CD4-positive, alpha-beta memory T cell (primary cell): ENCODE measurements at places on chromosomes 5 and 9.
A peak's percentile ranks its signal among the peaks of the same experiment; 100 is the strongest.

DNA sequence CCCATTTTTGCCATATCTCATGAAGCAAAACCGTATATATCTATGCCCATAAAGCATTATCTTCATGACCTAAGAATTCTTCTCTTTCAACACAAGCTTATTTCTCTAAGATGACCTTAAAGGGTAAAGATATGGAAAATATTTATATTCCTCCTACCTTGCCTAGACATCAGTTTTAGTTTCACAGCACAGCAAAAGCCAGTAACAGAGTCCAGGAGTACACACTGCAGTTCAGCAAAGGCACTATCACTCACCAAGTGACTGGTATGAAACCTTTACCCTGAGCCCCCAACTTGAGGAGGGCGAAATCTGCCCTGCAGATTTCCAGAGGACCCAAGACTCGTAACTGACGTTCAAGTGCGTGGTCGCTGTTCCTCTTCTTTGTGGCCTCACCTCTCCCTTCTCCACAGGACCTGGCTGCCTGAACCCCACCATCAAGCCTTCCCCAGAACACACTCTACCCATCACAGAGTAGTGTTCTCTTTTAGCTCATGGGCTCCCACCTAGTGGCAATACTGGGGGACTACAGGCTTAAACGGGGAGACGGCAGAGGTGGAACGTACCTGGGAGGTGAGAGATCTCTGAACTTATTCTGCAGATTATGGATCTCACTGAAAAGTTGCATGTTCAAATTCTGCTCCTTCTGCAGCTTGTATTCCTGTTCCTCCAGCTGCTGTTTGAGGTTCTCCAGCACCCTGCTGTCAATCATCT lies 141.0 kb downstream of the CDK5RAP2 start:
- DNase-seq: no peak

GRCh38 chr5:114054594-114054993 lies 307.3 kb upstream of the KCNN2 start:
- DNase-seq: no peak

- DNase-seq: no peak
These were observed 303.6 kb upstream of the ZNF608 start for GRCh38 chr5:125049721-125050702.

GRCh38 chr5:32276173-32276853 lies 36.4 kb downstream of the MTMR12 start:
- DNase-seq: peak; percentile 22

GRCh38 chr5:36236801-36237200 lies 4.9 kb downstream of the NADK2 start:
- DNase-seq: no peak

DNA sequence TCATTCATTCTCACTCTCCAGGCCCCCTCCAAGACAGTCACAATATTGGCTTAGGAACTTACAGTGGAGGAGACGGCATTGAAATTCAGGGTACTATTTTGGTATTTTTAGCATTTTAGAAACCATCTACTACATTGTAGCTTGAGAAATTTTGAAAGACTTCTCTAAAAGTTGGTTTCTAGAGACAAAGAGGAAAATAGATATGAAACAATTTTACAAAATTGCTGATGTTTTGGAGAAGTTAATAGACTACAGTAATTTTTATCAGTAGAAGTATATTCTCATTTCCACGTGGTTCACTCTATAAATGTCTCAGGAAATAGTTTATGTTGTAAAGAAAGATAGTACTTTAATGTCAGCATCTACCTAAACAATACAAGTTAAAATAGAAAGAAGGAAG lies 63.2 kb upstream of the ZSWIM6 start:
- DNase-seq: no peak

DNA sequence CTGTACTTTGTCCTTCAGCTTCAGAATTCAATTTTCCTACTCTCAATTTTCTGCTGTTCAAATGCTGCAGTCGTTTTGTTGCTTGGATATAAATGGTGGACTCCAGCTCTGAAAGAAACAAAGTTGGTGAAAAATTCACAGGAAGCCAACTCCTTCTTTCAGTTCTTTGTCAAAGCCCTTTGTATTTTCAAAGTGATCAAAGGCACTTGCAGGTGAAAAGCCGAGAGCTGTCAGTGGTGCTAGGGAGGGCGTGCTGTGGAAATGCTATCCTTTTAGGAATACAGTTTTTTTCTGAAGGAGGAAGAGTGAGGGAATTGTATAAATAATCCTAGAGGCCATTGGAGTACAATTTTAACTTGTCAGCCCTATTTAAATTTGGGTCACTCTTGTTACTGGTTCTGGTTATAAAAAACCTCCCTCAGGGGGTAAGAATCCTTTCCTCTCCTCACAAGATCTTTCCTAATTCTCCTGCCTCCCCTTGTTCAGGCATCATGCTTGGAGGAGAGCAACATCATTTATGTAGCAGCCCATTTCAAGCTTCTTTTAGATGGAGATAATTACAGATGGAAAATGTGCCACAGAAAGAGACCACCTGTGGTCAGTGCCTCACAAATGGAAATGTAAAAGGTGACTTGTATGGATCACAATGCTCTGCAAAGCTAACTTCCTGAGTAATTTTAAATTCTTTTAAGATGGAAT lies 62.5 kb upstream of the GHR start:
- DNase-seq: no peak

DNA sequence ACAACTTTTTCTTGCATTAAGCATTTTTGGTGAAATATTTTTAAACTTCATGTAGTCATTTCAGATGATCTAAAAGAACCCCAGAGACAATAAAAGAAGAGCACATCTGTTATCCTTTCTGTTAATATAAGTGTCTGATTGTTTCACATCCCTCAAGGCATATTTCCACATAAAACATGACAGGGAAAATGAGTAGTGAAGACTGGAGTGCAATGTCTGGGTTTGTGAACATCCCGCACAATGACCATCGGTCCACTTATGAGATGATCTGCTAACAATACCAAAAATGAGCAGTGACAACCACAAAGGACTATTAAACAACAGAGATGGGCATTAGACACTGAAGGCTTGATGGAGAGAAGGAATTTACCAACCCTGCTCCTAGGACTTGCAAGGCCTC lies 209.1 kb downstream of the NR2F1-AS1 start:
- DNase-seq: no peak

- DNase-seq: no peak
These were observed 6.6 kb upstream of the PRKACG start for GRCh38 chr9:69020301-69021145.

- DNase-seq: no peak
These were observed 55.1 kb upstream of the PRLR start for GRCh38 chr5:35285435-35285834.

GRCh38 chr5:152608458-152608857 lies 203.4 kb upstream of the NMUR2 start:
- no peak for DNase-seq

- no peak for DNase-seq
These were observed 127.5 kb upstream of the WWC1 start for GRCh38 chr5:168163966-168164365.

DNA sequence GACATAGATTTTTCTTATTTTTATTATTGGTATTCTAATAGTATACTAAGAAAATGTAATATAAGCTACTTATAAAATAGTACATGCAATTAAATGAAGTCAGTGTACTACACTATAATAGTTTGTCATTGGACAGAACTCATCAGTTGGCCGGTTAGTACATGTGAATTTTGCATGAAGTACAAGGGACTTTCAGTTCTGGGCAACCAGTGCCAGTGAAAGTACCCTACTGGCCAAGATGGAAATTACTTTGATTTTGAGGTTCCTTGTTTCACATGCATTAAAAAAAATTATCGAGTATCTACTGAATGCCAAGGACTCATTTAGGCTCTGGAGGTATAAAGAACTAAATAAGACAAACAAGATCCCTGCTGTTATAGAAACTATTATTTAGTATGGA lies 213.4 kb upstream of the ELL2 start:
- no peak for DNase-seq

- DNase-seq: no peak
These were observed 207.9 kb downstream of the CNTLN start for GRCh38 chr9:17342696-17343095.

GRCh38 chr9:108663422-108663821 lies 192.4 kb downstream of the ACTL7B start:
- DNase-seq: no peak

- DNase-seq: no peak
These were observed 59.1 kb upstream of the SH3GL2 start for GRCh38 chr9:17519761-17520160.

DNA sequence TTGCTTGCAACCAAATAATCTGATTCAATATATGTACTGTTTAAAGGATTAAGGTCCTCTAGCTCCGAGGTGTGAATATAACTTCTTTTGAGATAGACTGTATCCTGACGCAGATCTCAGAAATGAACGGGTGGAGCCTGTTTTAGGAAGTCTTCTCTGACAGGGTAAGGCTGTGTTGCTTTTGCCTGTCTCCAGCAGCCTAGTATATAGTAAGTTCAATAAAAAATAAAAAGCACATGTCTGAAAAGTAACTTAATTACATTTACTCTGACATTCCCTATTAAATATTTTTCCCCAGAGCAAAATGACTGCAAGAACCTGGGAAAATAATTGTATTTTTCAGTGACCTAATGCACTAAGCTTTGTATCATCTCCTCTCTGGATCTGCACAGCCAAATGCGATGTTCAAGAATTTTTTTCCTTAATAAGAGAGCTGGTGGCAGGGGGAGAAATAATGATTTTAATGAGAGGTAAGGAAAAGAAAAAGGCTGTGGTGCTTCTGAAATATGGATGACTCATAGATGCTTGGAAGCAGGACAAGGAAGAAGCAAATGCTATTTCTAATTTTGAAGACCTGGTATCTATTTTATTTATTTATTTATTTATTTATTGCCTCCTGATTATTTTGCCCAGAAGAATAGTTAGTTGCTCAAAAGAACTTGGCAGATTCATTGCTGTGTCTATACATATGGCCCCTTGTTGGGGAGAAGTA lies 7.3 kb downstream of the PPP3R2 start:
- no peak for DNase-seq

DNA sequence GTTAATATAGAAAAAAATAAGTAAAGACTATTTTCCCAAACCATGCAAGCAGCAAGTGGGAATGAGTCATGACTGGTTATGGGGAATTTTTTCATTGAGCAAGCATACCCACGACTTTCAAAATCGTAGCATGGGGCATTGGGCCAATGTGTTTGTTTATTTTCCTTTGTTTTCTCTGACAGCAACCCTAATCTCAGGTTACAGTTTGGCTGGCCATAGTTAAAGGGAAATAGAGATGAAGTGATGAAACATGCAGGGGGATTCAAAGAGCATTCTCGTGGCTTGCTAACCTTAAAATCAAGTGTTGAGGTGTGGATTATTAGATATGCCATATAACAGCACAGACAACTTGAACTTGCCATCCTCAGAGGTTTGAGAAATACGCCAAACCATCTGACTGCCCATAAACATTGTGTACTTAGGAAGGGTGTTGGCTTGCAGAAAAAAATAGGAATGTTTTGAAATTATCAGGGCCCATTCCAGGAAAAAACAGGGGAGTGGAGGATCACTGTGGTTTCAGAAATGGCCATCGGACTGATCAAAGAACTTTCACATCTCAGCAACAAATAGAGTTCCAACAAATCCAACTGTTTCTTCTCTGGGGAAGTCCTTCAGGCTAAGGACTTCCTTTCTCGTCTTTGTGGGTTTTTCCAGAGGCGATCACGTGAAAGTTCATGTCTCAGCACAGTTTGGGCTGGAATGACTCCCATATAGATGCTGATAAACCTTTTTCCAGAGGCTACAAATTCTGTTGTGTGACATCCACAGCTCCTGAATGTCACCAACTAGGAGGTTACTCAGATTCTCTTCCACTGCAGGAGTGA lies 259.1 kb downstream of the SYK start:
- no peak for DNase-seq

- DNase-seq: no peak
These were observed 43.4 kb upstream of the NREP start for GRCh38 chr5:111800351-111800750.

GRCh38 chr5:170697031-170697430 lies 86.5 kb upstream of the GABRP start:
- DNase-seq: no peak

DNA sequence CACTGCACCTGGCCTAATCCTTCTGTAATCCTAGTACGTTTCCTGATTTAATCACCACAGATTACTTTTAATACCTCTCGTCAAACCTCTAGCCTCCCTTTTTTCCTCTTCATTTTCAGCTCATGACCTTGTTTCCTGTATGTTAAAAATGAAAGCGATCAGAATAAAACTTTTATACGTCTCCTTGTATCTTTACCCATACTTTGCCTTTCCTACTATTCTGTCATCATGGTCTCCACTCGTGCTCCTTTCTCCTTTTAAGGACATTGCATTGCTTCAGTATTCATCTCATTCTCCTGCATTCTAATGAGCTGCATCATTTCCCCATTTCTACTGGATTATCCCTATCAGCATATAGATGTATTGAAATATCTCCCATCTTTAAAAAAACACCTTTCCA lies 8.5 kb downstream of the CDC42SE2 start:
- DNase-seq: no peak

GRCh38 chr5:158384535-158385481 lies 525.9 kb upstream of the CLINT1 start:
- DNase-seq: no peak

GRCh38 chr5:60183881-60184280 lies 290.4 kb upstream of the PDE4D start:
- no peak for DNase-seq

DNA sequence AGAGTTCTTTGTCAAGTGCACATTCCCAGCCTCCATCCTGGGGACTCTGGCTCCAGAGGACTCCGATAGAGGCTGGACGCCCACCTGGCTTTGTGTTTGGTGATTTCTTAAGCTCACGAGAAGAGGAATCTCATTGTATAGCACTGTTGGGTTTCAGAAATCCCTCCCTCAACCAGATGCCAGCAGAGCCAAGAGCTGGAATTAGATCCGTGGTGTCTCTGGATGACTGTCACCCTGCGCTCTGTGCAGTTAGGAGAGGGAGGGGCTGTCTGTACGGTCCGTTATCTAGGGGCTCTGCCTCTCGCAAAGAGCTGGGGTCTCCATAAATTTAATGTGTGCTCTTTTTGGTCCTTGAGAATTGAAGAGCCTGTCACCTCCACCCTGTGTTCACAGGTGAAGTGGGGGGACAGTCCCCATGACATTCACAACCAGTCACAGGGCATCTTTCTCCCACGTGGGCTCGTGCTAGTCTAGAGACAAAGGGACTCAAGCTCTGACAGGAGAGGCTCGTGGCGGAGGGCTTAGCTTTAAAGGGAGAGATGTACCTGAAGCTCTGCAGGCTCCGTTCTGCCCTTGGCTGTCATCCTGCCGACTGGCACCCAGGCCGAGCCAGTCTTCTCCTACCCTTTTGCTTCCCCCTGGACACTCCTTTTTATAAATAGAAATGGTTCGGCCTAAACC lies 41.4 kb downstream of the FAM78A start:
- no peak for DNase-seq

GRCh38 chr9:93815677-93816076 lies 139.5 kb downstream of the BARX1 start:
- no peak for DNase-seq

GRCh38 chr5:174971210-174971609 lies 246.8 kb downstream of the MSX2 start:
- no peak for DNase-seq

DNA sequence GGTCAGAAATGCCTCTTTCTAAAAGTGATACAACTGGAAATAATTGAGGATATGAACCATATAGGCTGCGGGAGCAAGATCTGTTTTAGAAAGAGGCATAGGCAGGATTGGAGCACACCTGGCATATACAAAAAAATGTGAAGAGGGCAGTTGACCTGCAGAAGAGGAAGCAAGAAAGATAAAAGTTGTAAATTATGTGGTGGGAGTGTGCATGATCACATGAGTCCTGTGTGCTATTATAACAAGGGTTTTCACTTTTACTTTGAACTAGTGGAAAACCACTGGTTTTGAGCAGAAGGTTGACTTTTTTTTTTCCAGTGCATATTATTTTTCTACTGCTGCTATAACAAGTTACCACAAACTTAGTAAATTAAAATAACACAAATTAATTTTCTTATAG lies 489.3 kb downstream of the ANXA1 start:
- no peak for DNase-seq

- no peak for DNase-seq
These were observed 180.5 kb downstream of the NFIB start for GRCh38 chr9:14133394-14133793.
